ENCODE measurements at places on chromosomes 16 and 17.
A peak's percentile ranks its signal among the peaks of the same experiment; 100 is the strongest.

- DNase-seq = peak; percentile 21
Observed at GRCh38 chr17:10614536-10615155, 42.5 kb downstream of the MYH3 start.

- no peak for DNase-seq
Observed at GRCh38 chr16:85987750-85988078, 88.8 kb downstream of the IRF8 start.

GRCh38 chr16:3695610-3696369 lies 21.5 kb downstream of the TRAP1 start:
- DNase-seq = no peak

- no peak for DNase-seq
Observed at GRCh38 chr16:88479793-88480760, 27.0 kb downstream of the ZFPM1 start.
